NCI-H1048 (cell line): ENCODE measurements at places on chromosomes 16 and 17.
A peak's percentile ranks its signal among the peaks of the same experiment; 100 is the strongest.

DNA sequence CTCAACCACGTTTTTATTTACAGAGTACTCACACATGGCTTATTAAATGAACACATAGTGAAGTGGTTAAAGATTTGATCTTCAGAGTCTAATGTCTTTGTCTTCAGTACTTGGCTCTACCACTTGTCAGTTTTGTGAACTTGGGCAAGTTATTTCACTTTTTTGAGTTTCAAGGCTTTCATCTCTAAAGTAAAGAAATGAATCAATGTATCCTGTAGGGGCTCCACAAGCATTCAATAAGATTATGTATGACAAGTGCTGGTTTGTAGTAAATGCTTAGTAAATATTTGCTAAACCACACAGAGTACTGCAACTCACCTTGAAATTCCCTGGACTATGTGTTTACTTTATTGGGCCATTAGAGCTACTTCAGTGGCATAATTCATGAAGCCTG is 446.0 kb upstream of the GOT2 start:
- no peak for DNase-seq

GRCh38 chr17:72764632-72765041 is 327.9 kb downstream of the SLC39A11 start:
- DNase-seq, result no peak

DNA sequence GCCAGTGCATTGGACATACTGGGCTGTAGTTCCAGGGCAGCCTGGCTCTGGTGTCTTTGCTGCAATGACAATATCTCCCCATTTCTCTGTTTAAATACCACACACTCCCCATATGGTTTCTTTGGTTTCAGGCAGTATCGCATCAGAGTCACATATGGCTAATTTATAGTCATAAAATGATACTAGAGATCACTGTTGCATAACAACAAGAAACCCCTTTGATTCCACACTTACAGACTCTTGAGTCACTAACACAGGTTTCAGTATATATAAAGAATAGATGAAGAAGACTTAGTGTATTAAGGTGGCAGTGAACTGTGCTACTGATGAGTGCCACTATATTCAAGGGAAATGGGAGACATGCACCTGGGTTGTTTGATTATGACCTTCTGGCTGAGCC is 281.6 kb downstream of the WWOX start:
- DNase-seq, result no peak

GRCh38 chr16:81945665-81946064 is 65.6 kb downstream of the SDR42E1 start:
- no peak for DNase-seq

- peak; percentile 19 for DNase-seq
Observed at GRCh38 chr16:62363501-62363900, 327.3 kb upstream of the CDH8 start.

DNA sequence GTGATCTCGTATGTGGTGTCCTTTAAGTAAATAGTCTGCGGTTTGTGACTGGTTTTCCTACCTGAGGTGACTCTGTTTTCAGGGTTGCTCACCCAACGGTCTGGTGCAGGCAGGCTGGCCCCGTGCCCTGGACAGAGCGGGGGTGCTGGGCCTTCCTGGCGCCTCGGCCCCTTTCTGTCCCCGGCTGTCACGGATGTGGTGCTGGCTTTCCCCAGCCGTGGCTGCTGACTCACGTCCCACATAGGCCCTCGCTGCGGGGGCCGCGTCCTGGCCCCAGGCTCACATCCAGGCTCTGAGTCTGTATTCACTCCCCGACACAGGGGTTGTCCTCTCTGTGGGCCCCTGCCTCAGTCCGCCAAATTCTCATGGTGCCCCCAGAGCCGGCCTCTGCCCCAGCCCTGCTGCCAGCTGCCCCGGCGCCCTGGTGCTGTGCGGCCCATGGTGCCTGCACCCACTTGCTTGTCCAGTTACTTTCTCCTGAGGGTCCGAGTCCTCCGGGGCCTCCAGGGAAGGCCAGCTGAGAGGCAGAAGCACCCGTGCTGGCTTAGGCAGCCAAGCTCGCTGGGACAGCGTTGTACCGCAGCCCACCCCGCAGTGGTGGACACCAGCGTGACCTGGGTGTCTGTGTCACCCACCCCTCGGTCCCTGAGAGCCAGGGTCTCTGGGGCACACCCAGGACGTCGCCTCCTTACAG is 5.9 kb downstream of the CHMP6 start:
- DNase-seq, result no peak

DNA sequence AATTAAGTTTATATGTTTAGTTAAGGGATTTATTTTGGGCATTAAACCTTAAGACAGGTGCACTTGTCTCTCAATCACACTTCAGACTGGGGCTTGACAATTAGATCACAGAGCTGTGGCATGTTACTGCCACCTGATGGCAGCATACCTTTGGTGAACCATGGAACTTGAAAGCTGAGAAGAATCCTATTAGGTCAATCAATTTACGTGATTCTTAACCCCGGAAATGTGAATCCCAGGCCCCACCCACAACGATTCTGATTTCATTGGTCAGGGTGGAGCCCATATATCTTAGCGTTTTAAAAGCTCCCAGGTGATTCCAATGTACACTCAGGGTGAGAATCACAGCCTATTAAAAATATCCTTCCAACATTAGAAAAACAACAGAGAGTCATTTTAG is 91.0 kb downstream of the GSG1L start:
- no peak for DNase-seq
